ENCODE measurements at places on chromosomes 6 and 20.

DNA sequence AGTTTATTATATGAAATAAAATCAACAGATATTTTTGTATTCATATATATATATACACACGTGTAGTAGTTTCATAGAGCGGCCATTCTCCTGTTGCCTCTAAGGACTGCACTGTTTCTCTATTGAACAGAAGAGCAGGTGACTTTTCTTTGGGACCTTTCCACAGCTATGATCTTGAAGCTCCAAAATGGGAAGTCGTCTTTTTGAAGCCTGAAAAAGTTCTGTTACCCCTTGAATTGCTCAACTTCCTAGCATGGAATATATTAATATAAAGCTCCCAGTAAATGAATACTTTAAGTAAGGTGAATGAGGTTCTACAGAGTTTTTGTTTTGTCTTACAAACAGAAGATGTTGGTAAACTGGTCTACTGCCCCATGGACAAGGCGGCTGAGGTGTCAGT, 42.2 kb upstream of the ADTRP start:
- no peak for DNase-seq

DNA sequence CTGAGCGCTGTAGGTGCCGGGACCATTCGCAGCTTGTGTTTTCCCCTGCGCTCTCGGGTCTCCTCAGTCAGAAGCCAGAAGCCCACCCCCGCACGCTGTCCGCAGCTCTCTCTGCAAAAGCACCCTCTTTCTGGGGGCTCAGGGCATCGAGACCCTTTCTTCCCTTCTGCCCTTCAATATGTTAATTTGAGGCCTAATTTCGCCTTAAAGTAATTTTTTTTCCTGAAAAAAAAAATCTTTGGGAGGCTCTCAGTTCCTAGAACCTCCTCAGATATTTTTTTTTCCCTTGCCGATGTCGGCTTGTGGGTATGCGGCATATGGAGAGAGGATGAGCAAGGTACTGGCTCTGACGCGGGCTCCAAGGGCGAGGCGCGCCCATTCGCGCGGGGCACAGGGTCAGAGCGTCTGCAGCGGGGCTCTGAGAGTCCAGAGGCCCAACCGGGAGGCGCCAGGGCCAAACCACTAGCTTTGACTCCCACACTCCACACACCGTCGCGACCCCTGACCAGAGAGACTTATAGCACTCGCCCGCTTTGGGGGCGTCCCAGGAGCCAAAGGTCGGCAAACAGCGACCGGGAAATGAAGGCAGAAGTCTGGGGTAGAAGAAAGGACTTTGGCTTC, 893 bp downstream of the PRDM13 start:
- DNase-seq, result no peak

GRCh38 chr6:3900744-3901336, 51.7 kb downstream of the FAM50B start:
- no peak for DNase-seq

- no peak for DNase-seq
Observed at GRCh38 chr6:44022296-44022661, 105.0 kb downstream of the MRPL14 start.

DNA sequence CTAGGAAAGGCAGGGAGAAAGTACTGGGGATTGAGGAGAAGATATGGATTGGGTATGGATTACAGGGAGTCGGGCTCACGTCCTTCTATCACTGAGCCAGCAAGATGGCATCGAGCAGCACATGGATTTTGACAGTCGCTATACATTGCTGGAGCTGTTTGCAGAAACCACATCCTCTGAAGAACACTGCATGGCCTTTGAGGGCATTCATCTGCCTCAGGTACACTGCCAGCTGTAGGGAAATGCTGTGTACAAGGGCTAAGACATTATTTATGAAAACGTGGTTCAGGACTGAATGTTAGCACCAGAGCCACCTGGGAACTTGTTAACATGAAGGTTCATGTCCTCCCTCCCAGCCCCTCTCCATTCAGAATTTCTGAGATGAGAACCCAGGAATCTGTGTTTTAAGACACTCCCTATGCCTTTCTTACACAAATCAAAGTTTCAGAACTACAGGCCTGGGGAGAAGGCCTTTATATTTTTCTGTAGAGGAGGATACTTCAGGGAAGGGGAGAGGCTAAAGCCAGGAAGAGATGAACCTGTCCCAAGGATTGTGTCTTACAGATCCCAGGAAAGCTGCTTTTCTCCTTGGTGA, 3.5 kb downstream of the CUL9 start:
- DNase-seq, result no peak

- DNase-seq, result no peak
Observed at GRCh38 chr6:35237476-35237875, 22.1 kb upstream of the ZNF76 start.

- peak; percentile 55 for DNase-seq
Observed at GRCh38 chr6:56101141-56101553, 146.2 kb downstream of the COL21A1 start.

DNA sequence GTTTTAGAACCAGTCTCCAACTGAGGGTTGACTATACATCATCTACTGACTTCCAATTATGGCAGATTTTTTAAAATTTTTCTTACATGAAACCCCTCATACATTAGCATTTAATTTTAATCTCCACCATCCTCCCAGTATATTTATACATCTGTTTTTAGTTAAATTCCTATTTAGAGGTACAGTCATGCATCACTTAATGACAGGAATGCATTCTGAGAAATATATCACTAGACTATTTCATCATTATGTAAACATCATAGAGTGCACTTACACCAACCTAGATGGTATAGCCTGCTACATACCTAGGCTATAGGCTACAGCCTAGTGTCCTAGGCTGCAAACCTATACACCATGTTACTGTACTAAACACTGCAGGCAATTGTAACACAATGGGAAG, 316.7 kb upstream of the MARCKS start:
- DNase-seq, result no peak

- no peak for DNase-seq
Observed at GRCh38 chr6:5712349-5713215, 294.1 kb downstream of the NRN1 start.

- DNase-seq, result no peak
Observed at GRCh38 chr20:17841751-17842215, 126.8 kb downstream of the SNX5 start.

- DNase-seq, result no peak
Observed at GRCh38 chr6:15331629-15332251, 85.9 kb downstream of the JARID2 start.

- no peak for DNase-seq
Observed at GRCh38 chr6:2990248-2990931, 9.3 kb upstream of the NQO2 start.

- no peak for DNase-seq
Observed at GRCh38 chr6:85568411-85568810, 25.2 kb downstream of the SNX14 start.

GRCh38 chr20:50197463-50198179, 7.0 kb downstream of the CEBPB start:
- DNase-seq, result no peak

DNA sequence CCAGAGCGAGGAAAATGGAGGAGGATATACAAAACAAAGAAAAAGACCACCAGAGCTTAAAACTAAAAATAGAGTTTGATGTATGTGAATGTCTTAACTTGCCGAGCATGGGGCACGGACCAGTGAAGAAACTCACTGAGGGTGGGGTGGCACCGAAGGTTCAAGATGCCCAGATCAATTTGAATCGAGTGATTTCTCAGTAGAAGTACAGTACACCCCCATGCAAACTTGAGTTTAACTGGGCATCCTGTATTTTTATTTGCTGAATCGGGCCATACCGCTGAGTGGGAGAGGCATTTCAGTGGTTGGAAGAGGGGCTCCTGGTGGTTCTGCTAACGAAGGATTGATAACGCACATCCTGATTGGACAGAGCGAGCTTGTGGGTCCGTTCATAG, 81.7 kb downstream of the ANKRD60 start:
- no peak for DNase-seq

DNA sequence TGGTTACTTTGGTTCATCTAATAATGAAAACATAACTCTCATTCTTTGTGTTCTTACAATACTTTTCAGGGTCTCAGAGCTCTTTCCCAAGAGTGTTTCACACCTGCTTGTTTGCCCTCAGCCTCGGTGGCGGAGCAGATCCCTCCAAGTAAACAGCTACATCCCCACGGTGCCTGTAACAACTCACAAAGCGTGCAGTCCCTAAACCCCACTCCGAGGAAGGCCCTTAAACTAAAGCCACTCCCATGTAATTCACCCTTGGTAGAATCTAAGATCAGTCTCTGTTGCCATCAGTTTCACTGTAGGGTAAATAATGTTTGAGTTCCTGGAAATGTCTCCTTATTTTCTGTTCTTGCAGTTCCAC, 101.1 kb downstream of the TFAP2A start:
- no peak for DNase-seq

DNA sequence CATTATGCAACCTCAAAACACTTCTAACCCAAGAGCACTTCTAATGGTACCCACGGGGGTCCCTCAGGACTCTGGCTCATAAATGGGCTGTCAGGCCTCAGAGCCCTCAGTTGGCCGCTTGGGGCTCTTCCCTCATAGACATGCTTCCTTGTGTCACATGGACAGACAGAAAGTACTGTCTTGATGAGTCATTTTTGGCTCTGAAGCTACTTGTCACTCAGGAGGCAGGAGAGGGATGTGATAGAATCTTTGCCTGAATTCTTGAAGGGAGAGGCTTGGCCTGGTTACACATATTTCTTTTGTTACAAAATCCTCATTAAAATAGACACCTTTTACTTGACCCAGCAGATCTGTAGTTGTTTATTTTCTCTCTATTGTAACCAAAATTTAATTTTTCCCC, 15.1 kb upstream of the EDN1 start:
- DNase-seq, result no peak

- no peak for DNase-seq
Observed at GRCh38 chr6:100468016-100468622, 3.4 kb upstream of the SIM1 start.

GRCh38 chr20:24321973-24322372, 147.5 kb upstream of the SYNDIG1 start:
- DNase-seq, result no peak

DNA sequence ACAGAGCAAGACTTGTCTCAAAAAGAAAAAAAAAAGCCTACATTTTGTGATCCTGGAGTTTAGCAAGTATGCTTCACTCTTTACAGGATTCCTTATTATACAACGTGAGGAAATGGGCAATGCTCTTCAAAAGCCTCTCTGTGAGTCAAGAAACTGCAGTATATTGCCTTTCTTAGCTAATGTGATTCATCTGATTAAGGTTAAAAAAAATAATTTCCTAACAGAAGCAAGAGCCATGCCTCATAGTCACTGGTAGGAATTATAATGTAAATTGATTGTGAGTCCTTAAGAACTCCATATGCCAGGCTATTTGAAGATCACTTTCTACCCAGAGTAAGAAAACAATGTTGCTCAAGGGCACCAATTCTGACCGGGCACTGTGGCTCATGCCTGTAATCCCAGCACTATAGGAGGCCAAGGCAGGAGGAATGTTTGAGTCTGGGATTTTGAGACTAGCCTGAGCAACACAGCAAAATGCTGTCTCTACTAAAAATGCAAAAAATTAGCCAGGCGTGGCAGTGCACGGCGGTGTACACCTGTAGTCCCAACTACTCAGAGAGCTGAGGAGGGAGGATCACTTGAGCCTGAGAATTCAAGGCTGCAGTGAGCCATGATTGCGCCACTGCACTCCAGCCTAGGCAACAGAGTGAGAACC, 43.3 kb downstream of the SLC26A8 start:
- no peak for DNase-seq

- no peak for DNase-seq
Observed at GRCh38 chr6:159829526-159829925, 29.4 kb downstream of the PNLDC1 start.

Data from retinal pigment epithelial cell (primary cell).